ENCODE measurements at places on chromosomes 11 and 22.

- H3K36me3 ChIP-seq, result no peaks in the 10 kb centered on the region
- peaks cover 8% of the 10 kb centered on the region for H3K4me1 ChIP-seq
- H3K27ac ChIP-seq, result no peak overlapping the region
- no peaks in the 10 kb centered on the region for H3K27me3 ChIP-seq
- no peak overlapping the region for H3K4me3 ChIP-seq
- no peak for DNase-seq
Measured at GRCh38 chr11:118649941-118650340, 29.5 kb downstream of the TREH start.

DNA sequence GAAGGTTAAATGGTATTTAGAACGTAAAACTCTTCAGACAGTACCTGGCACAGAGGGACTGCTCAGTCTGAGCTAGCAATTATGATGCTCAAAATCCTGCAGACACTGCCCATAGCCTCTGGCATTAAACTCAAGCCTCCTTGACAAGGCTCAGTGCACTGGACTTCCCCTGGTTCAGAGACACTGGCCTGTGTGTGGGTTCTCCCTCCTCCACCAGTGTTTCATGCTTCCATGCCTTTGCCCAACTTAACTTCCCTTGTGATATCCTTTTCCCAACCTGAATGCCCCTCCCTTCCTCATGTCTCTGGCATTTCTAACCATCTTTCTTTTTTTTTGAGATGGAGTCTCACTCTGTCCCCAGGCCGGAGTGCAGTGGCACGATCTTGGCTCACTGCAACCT is 9.1 kb downstream of the LTBP3 start:
- peaks cover 15% of the 10 kb centered on the region for H3K36me3 ChIP-seq
- H3K4me3 ChIP-seq, result no peak overlapping the region
- H3K4me1 ChIP-seq, result peaks cover 61% of the 10 kb centered on the region
- no peak overlapping the region for H3K27ac ChIP-seq
- H3K27me3 ChIP-seq, result no peaks in the 10 kb centered on the region
- no peak for DNase-seq

DNA sequence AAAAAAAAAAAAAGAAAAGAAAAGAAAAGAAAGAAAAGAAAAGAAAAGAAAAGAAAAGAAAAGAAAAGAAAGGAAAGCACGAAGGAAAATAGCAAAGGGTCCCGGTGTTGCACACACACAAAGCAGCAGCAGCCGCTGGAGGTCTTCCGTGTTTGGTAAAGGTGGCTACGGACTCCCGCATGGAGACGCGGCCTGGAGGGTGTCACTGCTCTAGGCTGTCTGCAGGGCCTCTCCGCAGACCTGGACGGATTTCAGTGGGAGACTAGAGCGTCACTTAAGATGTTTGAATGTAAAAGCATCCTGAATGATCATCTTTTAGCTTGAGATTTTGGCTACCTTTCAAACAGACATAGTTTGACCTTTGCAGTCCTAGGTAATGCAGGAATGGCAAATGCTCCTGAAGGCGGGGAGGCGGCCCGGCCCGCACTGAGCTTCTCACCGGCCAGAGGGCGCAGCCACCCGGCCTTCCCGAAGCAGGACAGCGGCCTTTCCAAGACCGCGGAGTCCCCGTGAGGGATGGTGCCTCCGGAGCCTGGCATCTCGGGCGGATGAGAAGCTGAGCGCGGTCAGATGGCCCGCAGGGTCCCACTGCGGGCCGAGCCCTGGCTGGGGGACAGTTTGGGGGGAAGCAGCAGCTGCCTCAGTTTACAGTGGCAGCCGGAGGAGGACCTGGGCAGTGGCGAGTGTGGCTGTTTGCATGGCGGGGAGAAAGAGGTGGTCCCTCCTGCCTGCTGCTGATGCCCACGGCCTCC is 18.5 kb downstream of the KRTAP5-5 start:
- H3K4me1 ChIP-seq, result no peaks in the 10 kb centered on the region
- H3K36me3 ChIP-seq, result no peaks in the 10 kb centered on the region
- DNase-seq, result no peak
- no peak overlapping the region for H3K27ac ChIP-seq
- no peaks in the 10 kb centered on the region for H3K27me3 ChIP-seq

GRCh38 chr22:48256776-48257684 is 1494.6 kb downstream of the TBC1D22A start:
- H3K4me3 ChIP-seq, result no peak overlapping the region
- H3K36me3 ChIP-seq, result no peaks in the 10 kb centered on the region
- peaks cover 4% of the 10 kb centered on the region for H3K27me3 ChIP-seq
- DNase-seq, result no peak
- no peak overlapping the region for H3K27ac ChIP-seq
- no peaks in the 10 kb centered on the region for H3K4me1 ChIP-seq

GRCh38 chr11:93067881-93068390 is 98.5 kb downstream of the MTNR1B start:
- H3K27me3 ChIP-seq, result peaks cover 10% of the 10 kb centered on the region
- no peaks in the 10 kb centered on the region for H3K4me1 ChIP-seq
- H3K4me3 ChIP-seq, result no peak overlapping the region
- H3K36me3 ChIP-seq, result no peaks in the 10 kb centered on the region
- no peak overlapping the region for H3K27ac ChIP-seq

DNA sequence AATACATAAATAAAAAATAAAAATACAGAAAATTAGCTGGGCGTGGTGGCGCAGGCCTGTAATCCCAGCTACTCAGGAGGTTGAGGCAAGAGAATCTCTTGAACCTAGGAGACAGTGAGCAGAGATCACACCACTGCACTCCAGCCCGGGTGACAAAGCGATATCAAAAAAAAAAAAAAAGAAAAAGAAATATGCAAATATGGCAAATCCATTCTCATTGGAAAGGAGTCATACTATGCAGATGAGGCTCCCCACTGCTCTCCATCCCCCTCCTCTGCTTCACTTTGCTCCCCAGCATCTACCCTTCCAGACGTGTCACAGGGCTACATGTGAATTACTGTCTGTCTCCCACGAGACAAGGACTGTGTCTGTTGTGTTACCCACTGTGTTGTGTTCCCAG is 36.3 kb upstream of the PDGFB start:
- H3K4me3 ChIP-seq, result no peak overlapping the region
- peaks cover 8% of the 10 kb centered on the region for H3K27me3 ChIP-seq
- H3K27ac ChIP-seq, result no peak overlapping the region
- H3K4me1 ChIP-seq, result no peaks in the 10 kb centered on the region

DNA sequence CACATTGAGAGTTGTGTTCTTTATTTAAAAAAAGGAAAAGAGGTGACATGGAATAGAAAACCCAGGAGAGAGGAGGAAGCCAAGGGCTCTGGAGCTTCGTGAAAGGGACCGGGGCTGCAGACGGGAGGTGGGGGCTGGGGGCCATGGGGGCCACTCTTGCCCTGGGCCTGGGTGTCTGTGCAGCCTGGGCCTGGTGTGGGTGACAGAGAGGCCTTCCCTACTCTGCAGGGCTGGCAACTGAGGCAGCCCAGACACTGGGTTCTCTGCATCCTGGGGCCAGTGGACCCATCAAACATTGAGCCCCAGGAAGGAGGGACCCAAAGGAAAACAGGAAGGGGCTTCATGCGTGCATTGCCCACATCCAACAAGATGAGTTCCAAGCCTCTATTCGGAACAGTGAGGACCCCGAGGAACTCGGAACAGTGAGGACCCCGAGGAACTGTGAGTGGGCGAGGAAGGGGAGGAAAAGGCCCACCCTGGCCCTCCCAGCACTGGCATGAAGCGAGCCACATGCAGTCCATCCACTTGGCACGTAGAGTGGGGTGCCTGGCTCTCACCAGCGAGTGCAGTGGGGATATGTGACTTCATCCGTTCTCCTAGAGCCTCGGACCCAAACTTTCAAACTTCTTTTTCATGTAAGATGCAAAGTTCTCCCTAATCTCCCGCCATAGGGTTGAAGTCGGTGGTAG is 1121.6 kb downstream of the BRD1 start:
- no peaks in the 10 kb centered on the region for H3K27me3 ChIP-seq
- no peak overlapping the region for H3K4me3 ChIP-seq
- H3K4me1 ChIP-seq, result no peaks in the 10 kb centered on the region

DNA sequence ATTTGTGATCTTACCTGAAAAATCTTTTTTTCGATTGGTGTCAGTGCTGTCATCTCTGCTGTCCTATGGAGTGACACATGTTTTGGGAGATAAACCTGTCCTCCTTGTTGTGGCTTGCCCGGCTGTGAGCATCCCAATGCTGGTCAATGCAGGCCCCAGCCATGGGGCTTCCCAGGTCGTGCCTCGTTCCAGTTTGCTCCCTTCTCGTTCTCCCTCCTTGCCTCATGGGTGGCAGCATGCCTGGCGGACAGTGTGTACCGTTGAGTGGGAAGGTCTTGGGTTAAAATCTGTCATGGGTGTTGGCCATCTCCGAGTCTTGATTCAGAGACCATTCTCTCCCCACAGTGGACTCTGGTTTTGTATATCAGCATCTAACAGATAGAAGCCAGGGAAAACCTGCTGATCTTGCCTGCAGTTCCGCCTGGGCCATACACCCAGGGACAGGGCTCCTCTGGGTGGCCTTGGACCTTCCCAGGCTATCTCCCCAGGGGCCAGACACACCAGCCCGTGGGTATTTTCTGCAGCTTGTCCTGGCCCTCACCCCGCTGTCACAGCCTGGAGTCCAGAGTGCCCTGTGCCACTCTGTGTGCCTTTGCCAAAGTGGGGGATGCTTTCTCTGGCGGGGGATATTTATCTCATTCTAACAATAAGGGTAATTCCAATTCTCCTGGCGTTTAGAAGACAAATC is 208.1 kb downstream of the TBC1D22A start:
- H3K27me3 ChIP-seq, result no peaks in the 10 kb centered on the region
- H3K27ac ChIP-seq, result no peak overlapping the region
- H3K36me3 ChIP-seq, result peaks cover 4% of the 10 kb centered on the region
- no peak overlapping the region for H3K4me3 ChIP-seq
